ENCODE measurements at places on chromosomes 6 and 20.

DNA sequence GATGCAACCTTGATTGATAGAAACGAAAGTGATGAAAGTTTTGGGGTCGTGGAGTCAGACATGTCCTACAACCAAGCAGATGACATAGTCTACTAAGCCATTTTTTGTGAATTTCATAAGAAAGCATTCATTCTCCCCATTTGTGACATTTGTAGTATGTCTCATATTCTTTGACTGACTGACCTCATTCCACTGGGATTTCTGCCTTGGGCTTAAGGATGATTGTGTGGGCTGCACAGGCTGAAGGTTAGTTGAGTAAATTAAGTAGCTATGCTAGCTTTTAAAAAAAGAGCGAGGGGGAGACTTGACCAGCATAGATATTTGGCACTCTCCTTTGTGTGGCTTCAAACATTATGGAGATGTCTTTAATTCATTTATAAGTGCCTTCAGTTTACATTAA is 28.9 kb downstream of the STMND1 start:
- H3K27me3 ChIP-seq: no peaks in the 10 kb centered on the region
- H3K4me1 ChIP-seq: no peaks in the 10 kb centered on the region
- no peak overlapping the region for H3K4me3 ChIP-seq
- H3K27ac ChIP-seq: no peak overlapping the region
- H3K36me3 ChIP-seq: no peaks in the 10 kb centered on the region

DNA sequence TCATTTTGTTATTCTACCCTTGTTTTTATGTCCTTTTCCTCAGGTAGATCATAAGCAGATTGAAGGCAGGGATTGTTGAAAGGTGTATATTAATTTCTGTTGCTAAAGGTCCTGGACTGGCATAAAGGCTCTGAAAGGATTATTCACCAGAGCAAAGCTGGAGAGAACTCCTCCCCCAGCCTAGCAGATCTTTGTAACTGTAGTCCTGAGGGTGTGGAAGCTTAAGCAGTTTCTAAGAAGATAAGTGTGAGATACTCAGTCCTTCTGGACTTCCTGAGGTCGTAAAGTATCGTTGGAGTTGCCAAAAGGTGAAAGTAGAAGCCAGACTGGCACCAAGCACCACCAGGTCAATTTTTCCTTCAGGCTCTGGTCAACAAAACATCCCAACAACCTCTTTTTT is 24.2 kb downstream of the CGA start:
- no peak for DNase-seq
- H3K36me3 ChIP-seq: no peaks in the 10 kb centered on the region
- H3K4me1 ChIP-seq: no peaks in the 10 kb centered on the region
- no peaks in the 10 kb centered on the region for H3K27me3 ChIP-seq
- H3K4me3 ChIP-seq: no peak overlapping the region

- H3K27me3 ChIP-seq: no peaks in the 10 kb centered on the region
- H3K36me3 ChIP-seq: no peaks in the 10 kb centered on the region
- no peak overlapping the region for H3K4me3 ChIP-seq
- DNase-seq: no peak
Observed at GRCh38 chr6:48318670-48319069, 207.7 kb upstream of the PTCHD4 start.

DNA sequence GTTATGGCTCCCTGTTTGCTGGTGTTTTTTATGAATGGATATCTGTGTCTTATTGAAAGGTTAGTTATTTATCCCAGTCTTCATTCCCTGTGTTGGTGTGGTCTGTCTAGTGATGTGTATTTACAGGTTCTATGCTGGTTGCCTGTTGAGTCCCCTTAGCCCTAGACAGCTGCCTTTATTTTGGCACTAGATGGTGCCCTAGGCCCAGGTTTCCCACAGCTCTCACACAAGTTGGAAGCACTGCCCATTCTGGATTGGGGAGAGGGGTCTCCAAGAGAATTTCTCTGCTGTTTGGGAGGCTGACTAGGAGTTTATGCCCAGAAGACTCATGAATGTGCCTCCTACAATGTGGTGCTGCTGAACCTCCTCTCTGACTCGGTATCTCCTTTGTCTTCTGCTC is 12.4 kb downstream of the GRM1 start:
- H3K36me3 ChIP-seq: no peaks in the 10 kb centered on the region
- DNase-seq: no peak
- no peak overlapping the region for H3K27ac ChIP-seq
- H3K4me3 ChIP-seq: no peak overlapping the region
- no peaks in the 10 kb centered on the region for H3K4me1 ChIP-seq
- no peaks in the 10 kb centered on the region for H3K27me3 ChIP-seq

Data from colonic mucosa (tissue), 4 donors.